ENCODE measurements at places on chromosomes 7 and 10.

DNA sequence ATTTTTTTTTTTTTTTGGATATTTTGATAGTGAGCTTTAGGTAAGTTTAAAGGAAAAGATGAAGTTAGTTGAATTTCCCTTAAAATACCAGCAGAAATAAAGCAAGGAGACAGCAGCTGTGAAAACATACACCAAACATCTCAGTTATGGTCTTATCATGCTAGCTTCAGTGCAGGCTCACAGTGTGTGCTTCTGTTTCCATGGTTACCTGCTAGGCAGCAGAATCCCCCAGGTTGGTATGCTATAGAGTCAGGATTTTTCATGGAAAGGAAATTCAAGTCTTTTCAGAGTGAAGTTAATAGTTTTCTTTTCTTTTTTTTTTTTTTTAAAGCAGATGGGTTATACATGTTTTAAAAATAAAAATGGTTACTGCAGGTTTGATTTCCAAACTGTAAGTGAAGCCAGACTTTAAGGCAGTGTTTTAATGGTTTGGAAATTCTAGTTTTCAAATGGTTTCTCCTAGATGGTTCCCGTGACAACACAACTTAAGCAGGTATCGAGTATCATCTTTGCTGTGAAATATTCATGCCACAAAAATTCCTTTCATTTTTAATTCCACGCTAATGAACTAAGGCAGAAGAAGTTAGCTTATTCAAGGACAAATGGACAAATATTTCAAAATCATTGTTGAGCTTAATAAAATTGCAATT is 230.9 kb downstream of the BICC1 start:
- DNase-seq: peak; percentile 93

- DNase-seq: no peak
Measured at GRCh38 chr7:77653572-77653971, 42.7 kb upstream of the RSBN1L start.

- DNase-seq: peak; percentile 74
Measured at GRCh38 chr10:22670788-22671187, 43.6 kb downstream of the PIP4K2A start.

GRCh38 chr7:104093127-104093526 is 103.7 kb upstream of the RELN start:
- DNase-seq: no peak

DNA sequence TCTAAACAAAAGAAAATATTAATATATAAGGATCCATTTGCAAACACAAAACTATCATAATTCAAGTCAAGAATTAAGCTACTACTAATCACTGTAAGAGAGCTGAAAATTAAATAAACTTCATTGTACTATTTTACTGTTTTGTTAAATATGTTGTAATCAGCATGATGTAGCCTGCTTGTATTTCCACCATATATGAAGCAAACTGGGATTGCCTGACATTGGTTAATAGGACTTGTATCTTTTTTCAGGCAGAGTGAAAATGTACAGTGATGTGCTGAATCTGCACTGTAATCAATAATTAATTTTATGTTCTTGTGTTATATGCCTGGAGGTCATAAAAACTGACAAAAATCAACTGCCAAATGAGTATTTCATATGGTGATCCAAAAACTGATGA is 25.4 kb downstream of the TRDMT1 start:
- DNase-seq: no peak

- no peak for DNase-seq
Measured at GRCh38 chr10:115949282-115949844, 323.6 kb downstream of the GFRA1 start.

DNA sequence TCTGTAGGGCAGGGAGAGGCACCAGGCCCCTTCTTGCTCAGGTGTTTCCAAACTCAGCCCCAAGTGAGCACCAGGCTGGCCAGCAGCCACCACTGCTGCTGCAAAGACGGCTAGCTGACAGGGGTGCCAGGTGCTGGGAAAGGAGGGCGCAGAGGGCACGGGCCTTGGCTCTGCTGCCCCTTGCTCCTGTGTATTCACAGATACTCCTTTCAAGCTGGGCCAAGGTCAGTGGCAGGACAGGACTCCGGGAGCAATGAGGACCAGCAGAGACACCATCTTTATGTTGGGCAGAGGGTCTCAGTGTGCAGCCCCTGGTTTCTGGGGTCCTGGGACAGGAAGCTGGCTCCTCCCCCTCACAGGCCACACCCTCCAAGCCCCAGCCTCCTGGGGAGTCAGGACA is 110.1 kb downstream of the SMURF1 start:
- DNase-seq: no peak

DNA sequence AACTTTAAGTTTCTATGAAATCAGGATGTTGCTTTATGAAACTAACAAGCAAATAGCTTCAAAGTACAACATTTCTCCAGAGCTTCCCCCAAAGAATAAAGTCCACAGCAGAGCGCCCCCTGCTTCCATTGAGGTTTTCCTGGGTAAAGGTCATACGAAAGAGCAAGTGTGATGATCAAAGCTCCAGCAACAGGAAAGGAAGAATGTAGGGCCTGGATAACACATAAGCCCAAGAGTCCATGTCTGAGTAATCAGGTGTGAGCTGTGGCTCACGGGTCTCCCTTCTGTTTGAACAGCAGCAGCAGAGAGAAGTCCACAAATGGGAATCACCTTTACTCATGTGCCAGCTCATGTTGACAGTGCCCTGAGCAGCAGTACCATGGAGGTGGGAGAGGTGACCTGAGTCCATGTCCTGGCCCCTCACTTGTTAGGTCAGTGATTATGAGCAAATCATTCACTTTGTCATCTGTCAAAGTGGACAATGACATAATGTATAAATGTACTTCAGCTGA is 50.5 kb downstream of the MRPL32 start:
- DNase-seq: no peak

DNA sequence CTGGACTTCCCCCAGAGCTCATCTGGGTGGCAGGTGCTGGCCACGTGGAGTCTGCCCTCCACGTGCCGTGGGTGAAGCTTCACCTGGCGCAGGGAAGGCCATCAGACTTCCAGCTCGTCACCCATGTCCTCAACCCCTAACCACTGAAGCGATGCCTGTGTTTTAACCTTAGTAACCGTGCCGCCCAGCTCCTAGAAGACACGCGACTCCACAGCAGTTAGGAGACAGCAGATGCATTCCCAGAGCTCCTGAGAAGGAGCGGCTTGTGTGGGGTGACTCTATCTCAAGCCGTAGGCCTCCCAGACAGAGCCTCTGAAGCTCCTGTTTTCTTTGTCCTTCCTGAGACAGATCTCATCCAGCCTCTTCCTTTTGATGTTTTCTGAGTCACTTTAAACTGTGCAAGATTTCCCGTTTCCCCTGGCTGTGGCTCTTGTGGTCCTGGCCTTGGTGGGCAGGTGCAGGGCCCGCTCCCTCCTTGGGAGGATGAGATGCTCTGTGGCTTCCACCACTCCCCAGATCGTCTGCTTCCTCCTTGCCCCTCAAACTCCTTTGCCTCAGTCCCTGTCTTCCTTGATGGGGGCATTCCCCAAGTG is 41.4 kb upstream of the AP5Z1 start:
- no peak for DNase-seq

- no peak for DNase-seq
Measured at GRCh38 chr10:110858297-110858934, 13.3 kb upstream of the PDCD4 start.

DNA sequence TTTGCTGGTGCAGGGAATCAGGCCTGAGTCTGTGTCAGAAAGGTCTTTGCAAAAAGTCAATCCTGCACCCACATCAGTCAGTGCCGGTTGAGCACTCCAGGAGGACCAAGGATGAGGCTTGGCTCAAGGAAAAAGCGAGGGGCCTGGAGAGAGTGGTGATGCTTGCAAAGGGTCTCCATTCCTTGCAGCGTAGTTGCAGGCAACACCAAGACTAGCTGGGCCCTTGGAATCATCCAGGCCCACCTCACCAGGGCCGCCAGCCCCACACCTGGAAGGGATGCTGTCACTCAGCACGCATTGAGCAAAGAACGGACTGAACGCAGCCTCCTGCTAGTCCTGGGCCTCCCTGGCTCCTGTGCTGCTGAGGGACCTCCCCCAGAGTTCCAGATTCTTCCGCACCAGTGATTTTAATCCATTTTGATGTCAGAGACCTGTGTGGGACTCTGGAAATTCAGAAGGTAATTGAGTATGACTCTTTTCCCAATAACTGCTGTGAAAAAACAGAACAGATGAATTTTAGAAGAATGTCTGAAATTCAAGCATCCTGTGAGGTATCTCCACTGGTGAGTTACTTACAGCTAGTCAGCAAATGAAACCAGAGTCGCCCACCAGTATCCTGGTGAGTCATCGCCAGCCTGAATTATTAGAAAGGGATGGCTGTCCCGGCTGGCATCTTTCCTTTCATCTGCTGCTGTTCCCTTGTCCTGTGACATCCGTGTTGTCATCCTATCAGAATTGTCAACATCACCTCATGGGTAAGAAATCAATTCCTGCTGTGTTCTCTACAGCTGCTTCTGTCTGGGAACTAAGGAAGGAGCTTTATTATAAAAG is 150.8 kb upstream of the NPS start:
- DNase-seq: peak; percentile 78

GRCh38 chr7:139588632-139589031 is 65.1 kb downstream of the CLEC2L start:
- peak; percentile 99 for DNase-seq

GRCh38 chr7:113085781-113086390 is 741 bp downstream of the GPR85 start:
- peak; percentile 56 for DNase-seq

DNA sequence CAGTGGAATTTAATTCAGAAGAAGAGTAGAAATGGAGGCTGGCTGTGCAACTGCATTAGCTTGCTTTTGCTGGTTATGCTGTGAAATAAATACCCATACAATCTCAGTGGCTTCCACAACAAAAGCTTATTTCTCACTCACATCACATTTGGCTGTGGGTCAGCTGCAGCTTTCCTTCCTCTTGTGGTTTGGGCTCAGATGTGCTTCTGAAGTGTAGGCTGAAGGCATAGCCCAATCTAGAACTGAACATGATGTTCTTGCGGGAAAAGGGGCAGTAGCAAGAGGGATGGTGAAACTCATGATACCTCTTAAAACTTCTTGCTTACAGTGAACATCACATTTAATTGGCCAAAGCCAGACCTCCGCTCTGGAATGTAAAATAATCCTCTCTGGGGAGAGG is 119.9 kb downstream of the HECW1 start:
- DNase-seq: peak; percentile 15

DNA sequence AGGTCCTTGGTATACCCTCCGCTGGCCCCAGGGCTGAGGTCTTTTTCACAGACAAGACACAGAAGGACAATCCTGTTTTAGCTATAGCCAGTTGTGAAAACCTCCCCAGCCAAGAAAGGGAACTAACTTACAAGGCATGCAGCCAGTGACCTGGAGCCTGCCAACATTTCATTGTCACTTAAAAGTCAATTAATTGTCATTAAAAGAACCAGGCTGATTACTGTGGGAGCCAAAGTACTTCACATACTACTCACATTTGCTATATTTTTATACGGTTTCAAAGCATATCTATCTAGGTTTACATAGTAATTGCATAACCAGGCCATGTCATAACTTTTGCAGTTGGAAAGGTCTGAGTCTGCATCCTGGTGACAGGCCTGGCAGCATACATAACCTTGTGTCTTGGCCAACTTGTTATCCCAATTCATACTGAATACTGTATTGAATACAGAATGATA is 31.1 kb downstream of the NRBF2 start:
- DNase-seq: no peak

DNA sequence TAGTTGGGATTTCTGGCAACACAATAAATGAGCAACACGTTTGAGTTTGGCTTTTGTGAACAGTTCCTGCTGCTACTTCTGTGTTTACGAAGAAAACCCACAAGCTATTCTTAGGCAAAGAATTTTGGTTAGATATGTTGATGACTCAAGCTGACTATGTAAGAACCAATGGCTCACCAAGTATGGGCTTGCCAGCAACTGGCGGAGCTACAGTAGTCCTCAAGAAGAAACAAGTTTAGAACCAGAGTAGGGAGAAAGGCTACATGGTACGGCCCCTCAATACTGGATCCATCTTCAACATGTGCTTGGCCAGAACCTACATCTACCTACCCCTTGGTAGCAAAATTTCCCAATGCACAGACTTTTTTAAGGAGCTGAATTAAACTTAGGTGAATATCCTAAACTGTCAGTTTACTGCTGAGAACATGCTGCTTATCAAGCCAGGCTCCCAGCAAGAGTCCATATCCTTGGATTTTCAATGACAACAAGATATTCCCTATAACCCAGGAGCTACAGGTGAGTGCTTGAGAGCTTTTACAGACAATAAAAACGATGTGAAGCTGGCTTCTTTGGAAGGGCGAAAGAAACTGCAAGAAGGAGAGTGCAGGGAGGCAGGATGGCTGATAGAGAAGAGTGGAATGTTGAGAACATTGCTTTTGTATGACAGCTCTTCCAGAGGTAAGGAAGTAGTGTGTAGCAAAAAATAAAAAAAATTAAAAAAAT is 74.3 kb upstream of the ASAH2 start:
- DNase-seq: peak; percentile 95

DNA sequence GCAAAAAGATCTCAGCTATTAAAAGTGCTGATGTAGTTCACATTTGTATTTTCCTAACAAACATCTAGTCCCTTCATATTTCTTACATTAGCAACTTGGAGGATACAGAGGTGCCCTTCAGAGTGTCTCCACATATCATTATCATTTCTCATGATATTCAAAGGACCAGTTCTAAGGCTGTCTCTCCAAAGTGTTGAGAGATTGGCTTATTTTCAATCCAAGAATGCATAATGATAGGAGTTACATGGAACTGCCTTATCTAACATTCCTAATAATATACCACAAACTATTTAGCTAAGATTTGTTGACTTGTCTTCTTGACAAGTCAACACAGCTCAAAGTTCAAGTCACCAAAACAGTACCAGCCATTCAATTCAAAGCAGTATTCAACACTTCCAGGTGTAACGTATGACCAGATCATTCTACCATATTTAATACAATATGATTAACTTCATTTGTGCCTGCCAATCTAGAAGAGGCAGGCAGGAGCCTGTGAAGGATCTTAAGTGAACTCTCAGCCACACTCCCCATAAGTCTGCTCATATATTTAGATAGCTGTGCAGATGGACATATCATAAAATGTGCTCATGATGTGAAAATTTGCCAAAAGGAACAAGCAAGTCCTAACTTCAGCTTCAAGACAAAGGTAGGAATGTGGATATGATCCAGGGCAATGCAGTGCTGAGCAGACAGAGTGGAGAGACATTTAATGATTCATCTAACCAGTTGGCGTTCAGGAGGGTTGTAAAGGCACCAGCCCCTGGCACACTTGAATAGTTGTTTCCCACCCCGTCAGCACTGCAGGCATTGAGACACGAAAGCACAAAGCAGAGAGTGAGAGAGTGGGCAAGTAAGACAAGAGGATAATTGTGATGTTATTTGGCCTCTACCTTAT is 108.3 kb downstream of the MTERF1 start:
- peak; percentile 29 for DNase-seq

GRCh38 chr10:129614341-129614740 is 147.3 kb downstream of the MGMT start:
- DNase-seq: no peak
